ENCODE measurements at places on chromosomes 2 and 18.

GRCh38 chr2:100606726-100607343, 44.0 kb downstream of the PDCL3 start:
- peak; percentile 71 for DNase-seq

GRCh38 chr2:176612736-176613135, 343.5 kb downstream of the MTX2 start:
- no peak for DNase-seq

DNA sequence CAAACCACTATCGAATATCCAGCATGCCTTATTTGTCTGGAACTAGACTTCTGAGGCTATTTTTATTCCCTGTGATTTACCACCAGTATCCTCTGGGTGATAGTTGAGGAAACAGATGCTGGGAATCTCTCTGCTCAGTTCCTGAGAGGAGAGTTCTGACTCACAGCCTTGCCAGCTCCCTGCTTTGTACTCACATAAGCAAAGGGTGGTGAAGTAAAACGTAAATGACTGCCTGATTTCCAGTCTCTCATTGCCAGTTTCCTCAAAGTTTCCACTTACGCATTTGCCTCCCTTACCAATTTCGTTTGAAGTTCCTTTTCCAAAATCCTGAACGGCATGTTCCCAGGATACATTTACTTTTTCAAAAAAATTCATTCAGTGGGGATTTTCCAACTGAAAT, 69.2 kb upstream of the HNRNPA3 start:
- peak; percentile 63 for DNase-seq

- DNase-seq = no peak
Observed at GRCh38 chr2:96961210-96961950, 25.0 kb downstream of the FAM178B start.

DNA sequence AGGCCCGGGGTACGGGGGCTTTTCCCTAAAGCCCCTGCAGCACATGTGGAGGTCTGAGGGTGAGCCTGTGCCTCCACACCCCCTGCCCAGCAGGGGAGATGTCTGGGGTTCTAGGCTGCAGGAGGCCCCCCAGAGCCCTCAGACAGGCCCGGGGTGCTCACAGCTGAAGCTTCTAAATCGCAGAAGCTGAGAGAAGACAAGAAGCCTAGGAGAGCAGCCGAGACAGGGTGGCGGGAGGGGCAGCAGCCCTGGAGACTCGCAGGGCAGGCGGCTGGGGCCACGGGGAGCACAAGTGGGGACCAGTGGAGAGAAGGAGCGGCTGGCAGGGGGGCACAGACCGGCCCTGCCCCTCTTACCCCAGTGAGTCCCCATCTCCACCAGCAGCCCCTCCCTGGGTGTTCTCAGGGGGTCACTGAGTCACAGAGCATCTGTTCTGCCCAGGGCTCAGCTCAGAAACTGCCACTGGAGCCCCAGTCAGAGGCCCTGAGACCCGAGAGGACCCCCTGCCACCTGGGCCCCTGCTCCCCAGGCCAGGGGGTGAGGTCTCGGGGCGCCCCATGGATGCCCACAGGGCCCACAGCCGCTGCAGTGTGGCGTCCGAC, 26.1 kb downstream of the GPC1 start:
- no peak for DNase-seq

DNA sequence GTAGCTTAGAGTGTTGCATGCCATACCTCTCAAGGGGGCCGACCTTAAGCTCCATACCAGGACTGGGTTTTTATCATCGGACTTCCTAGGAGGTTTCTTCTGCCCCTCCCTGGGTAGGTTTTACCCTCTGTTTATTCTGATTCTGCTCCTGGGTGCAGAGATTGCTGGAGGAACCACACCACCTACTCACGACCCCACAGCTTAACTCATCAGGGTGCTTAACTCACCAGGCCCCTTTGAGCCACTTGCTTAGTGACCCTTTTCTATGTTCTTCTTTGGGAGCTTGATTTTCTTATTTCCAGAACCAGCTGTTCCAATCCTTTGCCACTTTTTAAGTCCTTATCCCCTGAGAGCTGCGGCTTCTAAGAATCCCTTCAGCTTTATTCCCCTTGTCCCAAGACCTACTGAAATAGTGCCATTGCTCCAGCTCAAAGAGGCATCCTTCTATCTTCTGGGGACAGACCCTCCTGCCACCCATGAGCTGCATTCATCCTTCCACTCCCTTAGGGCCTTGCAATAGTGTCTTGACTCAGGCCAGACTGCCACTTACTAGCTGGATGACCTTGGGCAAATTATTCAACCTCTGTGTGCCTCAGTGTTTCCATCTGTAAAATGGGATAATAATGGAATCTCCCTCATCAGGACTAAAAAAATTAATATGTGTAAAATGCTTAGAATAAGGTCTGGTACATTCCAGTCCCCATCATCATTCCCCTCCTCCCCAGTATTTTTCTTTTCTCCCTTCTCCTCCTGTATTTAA, 5.8 kb downstream of the OXER1 start:
- DNase-seq = no peak

- no peak for DNase-seq
Observed at GRCh38 chr2:121803503-121803902, 48.1 kb downstream of the TSN start.

GRCh38 chr2:134917360-134917865, 1.2 kb upstream of the CCNT2 start:
- no peak for DNase-seq

GRCh38 chr2:136057802-136058140, 60.2 kb downstream of the CXCR4 start:
- no peak for DNase-seq

GRCh38 chr2:23209059-23209458, 175.9 kb upstream of the KLHL29 start:
- no peak for DNase-seq

DNA sequence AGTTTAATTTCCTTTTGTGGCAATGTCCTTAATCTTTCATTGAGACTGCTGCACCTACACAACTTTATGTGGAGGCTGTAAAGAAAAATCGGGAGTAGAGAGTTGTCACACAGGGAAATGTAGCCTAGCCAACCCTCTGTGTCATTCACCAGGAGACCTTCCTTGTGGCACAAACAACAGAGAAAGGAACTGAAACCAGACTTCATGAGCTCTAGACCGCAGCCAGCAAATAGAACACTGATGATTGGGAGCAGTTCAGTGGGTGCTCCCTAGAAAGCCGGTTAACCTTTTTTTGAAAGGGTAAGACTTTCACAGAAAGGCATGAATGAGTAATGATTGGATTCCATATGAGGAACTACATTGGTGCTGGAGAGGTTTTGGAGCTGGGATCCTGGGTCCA, 1752.4 kb upstream of the CELF4 start:
- no peak for DNase-seq

DNA sequence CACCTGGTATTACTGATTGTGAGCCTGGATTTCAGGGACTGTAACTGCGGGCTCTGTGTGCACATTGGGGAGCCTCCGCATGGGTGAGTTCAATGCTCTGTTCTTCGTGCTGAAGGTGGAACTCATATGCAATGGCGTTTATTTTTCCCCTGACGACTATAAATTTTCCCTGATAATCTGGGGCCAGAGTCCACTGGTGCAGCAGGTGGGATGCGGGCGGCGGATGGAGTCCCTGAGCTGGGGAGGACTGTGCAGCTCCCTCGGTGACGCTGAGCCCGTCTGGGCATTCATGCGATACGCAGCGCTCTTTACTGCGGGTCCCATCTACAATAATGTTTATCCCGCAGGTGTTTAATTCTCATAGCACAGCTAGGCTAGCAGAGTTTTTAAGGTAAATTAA, 181.6 kb upstream of the ALKAL2 start:
- no peak for DNase-seq

DNA sequence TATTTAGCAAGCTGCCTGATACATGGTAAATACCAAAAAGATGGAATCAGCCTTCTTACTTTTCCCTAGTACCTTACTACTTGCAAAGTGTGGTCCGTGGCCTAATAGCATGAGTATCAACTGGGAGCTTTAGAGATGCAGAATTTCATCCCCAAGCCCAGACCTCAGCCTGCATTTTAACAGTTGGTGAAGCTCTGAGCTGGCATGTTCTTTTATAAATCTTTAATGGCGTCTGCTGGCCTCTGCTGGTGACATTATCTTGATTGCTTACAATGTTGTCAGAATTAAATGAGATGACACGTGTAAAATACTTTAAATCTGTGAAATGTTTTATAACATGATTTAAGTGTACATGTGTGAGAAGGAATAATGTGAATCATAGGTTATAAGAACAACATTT, 115.1 kb upstream of the NOSTRIN start:
- peak; percentile 42 for DNase-seq

- no peak for DNase-seq
Observed at GRCh38 chr18:37946324-37946723, 380.7 kb upstream of the CELF4 start.

GRCh38 chr2:169095621-169096105, 26.3 kb downstream of the DHRS9 start:
- peak; percentile 88 for DNase-seq

DNA sequence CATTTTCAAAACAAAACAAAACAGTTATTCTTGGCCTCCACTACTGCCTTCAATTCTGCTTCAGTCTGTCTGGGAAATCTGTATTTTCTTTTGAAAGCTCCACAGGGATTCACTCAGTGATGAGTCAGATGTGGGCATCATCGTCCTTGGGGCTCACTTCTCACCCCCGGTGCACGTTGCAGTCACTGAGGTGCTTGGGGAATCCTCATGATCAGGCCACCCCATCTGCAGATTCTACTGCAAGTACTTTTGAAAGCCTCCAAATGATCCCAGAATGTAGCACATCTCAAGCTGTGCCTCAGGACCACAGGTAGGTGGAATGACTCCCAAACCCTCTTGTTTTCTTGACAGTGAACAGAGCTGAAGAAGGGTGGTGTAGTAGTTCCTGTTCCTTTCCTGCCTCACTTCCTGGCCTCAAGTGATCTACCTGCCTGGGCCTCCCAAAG, 34.3 kb downstream of the LPIN2 start:
- peak; percentile 75 for DNase-seq

DNA sequence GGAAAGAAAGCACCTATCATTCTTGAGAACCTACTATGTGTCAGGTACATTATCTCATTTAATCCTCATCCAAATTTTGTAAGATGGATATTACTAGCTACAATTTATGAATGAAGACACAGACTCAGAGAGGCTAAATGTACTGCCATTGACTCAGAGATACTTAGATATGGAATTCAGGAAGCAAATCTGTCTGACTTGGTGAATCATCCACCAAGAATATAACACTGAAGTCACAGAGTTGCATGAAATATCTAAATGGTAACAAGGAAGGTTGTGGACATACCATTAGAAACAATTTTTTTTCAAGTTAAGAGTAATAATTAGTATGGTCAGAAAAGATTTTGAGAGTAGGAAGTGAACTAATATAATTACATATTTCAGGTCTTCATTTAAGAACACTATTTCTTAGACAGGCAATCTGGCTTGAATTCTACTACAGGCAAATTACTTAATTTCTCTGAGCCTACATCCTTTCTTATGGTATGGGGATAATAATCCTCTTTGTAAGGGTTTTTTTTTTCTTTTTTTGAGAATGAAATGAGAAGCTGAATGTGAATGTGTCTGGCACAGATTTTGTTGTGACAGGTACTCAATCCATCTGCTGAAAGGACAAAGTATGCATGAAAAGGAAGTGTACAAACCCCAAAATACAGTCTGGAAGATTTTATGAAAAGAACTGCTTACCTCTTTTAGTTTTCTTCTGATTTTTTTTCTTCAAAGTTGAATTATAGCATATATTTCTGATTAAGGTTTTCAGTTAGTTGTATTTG, 14.8 kb upstream of the C2orf66 start:
- peak; percentile 72 for DNase-seq

DNA sequence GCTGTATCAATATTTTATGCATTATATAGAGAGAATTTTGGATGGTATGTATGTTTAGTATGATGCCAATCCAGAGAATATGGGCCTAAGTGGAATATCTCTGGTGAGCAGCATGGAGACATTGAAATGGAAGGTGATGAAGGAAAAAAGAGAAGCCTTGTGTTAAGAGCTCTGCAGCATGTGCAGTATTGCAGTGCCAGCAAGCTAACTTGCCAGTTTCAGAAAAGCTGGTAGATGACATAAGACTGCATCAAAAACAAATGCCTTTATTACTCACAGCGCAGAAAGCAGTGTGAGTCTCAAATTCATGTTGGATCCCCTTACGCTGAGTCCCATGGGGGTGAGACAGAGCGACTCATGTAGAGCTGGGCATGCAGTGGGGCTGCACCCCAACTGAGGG, 280.2 kb downstream of the CTNNA2 start:
- no peak for DNase-seq

GRCh38 chr2:177553176-177553884, 160.8 kb downstream of the AGPS start:
- peak; percentile 62 for DNase-seq

- no peak for DNase-seq
Observed at GRCh38 chr2:861655-862354, 88.8 kb upstream of the SNTG2 start.

DNA sequence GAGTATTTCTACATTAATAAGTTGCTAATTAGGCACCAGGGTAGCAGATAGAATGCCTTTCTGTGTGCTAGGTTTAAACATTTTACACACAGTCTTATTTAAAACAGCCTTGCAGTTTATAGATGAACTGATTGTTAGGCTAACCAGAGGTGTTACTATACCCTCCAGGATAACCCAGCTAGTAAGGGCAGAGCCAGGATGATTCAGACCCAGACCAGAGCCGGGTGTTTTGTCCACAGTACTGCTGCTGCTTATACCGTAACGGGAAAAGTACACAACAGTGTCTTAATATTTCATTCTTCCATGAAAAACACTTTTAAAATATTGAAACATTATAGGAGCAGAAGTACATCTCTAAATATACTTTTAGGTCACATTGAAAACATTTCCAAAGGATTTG, 82.7 kb downstream of the MALT1 start:
- peak; percentile 16 for DNase-seq

DNA sequence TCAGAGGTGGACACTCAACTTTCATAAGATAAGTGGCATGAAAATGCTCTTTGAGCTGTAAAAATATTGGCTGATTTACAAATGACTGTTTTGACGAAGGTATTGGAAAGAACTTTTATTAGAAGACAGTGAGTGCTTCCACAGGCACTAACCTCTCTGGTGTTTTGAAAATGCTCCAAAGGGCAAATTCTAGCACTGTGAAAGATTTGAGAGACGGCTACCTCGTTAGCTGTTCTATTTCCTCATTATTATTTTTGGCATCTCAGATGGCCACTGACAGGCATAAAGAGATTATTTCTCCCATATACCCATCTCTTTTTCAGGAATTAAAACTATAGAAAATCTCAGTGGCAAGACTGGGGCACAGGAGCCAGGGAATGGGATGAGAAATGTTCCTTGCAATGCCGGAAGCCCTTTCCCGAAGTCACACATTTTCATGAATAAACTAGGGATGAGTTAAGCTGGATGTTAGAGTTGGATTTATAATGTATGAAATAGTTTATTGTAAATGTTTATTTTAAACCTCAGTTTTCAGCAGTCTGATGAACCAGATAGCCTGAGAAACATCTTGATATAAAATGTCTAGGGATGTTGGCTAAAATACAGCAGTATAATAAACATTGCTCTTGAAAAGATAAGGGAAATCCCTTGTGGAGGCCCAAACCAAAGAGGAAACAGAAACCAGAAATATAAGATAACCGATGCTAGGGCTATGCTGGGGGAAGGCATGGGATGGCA, 175.7 kb downstream of the ASB1 start:
- DNase-seq = no peak
